ENCODE measurements at places on chromosomes 5 and 9.
A peak's percentile ranks its signal among the peaks of the same experiment; 100 is the strongest.

DNA sequence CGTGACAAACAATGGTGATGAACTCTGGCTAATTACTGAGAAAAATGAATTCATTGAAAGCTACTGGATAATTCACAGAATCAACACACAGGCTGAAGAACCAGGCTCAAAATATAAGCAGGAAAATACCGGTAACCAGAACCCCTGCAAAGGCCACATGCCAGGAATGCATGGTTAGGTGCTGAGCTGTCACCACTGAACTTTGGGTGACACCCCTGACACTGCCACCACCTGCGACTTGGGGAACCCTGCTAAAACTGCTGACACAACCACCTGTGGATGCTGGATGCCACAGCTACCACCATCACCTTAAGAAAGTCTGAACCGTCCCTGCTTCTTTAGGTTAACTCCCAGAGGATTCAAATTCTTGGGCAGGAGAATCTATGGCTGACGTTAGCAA lies 72.0 kb upstream of the NR4A3 start:
- DNase-seq: no peak

DNA sequence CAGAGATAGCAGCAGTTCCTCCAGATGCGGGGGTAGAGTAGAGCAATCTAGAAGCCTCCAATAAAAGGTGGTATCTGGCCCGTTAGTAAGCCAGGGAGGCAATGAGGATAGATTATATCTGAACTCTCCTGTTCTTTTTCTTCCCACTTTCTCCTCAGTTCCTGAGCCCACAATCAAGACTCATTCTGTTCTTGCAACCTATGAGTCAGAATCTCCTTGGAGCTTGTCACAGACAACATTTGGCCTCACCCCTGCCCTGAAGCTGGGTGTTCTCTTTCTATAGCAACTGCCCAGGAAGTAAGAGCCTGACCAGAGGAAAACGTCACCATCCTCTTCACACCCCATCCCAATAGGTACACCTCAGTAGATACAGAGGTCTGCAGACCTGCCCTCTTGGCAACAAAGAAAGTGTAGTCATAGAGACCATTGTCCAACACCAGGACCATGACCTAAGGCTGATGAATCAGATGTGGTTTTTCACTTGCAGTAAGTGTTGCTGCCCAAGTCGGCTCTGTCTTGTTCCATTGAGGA lies 76.3 kb upstream of the PCA3 start:
- peak; percentile 85 for DNase-seq

GRCh38 chr5:79697222-79698170 lies 7.9 kb downstream of the CMYA5 start:
- peak; percentile 56 for DNase-seq

- no peak for DNase-seq
Observed at GRCh38 chr5:57871496-57871895, 388.9 kb upstream of the ACTBL2 start.

- peak; percentile 44 for DNase-seq
Observed at GRCh38 chr5:38831909-38832308, 13.9 kb upstream of the OSMR start.

DNA sequence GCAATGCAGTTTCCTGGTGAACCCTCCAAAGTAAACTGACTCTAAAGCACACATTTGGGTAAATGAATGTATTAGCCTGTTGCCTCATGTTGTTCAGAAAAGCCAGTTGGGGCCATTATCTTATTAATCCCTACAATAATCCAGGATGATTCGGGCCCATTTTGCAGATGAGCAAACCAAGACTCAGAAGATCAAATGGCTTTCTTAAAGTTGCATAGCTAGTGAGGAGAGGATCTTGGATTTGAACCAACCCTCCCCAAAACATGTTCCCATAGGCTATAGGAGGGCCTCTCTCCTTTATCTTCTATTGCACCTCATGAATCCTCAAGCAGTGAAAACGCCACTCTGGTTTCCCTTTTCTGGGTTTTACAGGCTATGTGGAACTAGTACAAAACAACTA lies 267.6 kb upstream of the RFX3 start:
- DNase-seq: no peak

GRCh38 chr9:135144581-135145170 lies 57.2 kb downstream of the OLFM1 start:
- DNase-seq: no peak

- DNase-seq: no peak
Observed at GRCh38 chr9:135204177-135204576, 116.7 kb downstream of the OLFM1 start.

GRCh38 chr5:154371687-154372086 lies 74.1 kb upstream of the SAP30L start:
- DNase-seq: peak; percentile 96

DNA sequence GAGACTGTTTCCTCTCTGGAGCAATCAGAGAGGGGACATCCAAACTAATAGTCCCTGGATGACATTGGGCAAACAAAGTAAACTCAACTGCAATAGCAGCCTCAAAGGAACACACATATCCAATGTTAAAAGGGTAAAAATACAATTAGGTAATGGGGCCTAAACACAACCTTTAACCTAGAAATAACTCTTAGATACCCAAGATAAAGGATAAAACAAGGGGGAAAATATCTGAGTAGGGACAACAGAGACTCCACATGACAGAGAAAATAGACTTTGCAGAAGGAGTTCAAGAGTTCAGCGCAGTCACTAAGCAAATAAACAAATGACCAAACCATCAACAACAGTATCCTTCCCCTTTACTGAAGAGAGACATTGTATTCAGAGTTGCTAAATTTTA lies 149.3 kb downstream of the FBXO4 start:
- DNase-seq: no peak

DNA sequence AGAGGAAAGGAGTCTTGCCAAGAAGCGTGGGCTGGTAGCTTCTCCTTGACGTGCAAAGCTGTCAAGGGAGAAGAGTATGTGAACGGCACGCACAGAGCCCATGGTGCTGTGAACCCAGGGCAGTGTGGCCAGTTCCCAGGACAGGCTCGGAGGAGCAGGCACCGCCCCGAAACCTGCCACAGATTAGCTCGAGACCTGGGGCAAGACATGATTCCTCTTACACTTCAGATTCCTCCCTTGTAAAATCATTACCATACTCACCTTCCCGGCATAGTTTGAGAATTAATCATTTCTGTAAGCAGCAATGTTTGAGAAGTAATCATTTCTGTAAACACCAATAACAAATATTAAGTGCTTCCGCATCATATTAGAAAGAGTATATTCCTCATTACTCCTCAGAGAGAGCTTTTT lies 19.9 kb downstream of the GOLM1 start:
- DNase-seq: no peak

- no peak for DNase-seq
Observed at GRCh38 chr5:155982354-155982753, 344.6 kb upstream of the SGCD start.

GRCh38 chr5:18051953-18052352 lies 417.7 kb downstream of the TAF11L14 start:
- no peak for DNase-seq

DNA sequence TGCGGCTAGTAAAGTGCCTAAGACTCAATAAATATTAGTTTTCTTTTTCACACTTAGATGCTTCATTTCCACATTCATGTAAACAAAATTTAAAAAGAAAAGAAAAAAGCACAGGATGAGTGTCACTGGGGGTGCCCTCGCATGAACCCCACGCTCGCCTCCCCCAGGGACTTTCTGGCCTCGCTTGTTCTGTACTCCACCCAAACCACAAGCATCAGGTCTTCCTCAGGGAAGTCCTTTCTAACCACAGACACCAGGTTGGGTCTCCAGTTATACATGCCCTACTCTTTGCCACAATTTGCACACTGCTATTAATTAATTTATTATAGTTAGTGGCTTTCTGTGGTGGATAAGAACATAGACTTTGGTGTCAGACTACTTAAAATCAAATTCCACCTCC lies 92.4 kb downstream of the RORB start:
- no peak for DNase-seq

GRCh38 chr9:89902450-89903140 lies 297.8 kb downstream of the GADD45G start:
- DNase-seq: no peak

- peak; percentile 80 for DNase-seq
Observed at GRCh38 chr9:95012035-95012708, 285.7 kb downstream of the AOPEP start.

DNA sequence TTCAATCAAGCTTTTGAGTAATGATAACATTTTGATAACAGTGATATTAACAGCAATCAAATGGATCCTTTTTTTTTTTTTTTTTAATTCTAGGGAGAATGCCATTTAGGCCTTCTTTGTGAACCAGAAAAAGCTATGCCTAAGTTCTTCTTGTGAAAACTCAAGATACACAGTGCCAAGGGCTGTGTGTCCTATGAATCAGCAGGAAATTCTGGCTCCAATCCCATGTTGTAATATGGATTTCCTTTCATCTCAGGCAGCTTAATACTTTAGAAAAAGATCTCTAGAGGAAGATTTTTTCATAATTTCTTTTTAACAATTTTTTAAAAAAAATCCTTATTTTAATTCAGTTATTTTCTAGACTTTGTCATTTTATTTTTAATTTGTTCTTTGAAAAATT lies 96.1 kb downstream of the NUDT12 start:
- peak; percentile 66 for DNase-seq

GRCh38 chr9:118109542-118109941 lies 405.3 kb downstream of the TLR4 start:
- no peak for DNase-seq

DNA sequence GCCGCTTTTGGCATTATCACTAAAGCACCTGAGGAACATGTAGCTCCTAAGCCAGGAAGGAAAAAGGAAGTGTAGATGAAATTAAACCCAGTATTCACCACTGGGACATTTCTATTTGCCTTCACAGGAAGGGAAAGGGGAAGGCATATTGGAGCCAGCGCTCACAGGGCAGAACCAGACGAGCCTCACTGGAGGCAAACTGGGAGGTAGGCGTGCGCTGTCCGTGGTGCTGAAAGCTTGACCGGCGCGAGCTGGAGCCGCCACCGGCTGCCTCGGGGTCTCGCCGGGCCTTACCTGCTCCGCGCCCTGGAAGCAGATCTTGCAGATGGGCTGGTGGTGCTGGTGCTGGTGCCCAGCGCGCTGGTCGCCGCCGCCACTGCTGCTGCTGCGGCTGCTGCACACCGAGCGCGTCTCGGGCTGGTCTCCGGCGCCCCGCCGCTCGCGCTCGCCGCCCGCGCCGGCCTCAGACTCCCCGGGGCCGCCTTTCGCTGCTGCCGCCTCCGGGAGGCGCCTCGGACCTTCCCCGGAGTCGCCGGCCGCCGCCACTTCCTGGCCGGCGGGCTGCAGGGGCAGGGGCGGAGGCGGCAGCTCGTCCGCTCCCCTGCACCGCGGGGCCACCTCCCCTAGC lies 732 bp downstream of the MARCHF11 start:
- peak; percentile 7 for DNase-seq

DNA sequence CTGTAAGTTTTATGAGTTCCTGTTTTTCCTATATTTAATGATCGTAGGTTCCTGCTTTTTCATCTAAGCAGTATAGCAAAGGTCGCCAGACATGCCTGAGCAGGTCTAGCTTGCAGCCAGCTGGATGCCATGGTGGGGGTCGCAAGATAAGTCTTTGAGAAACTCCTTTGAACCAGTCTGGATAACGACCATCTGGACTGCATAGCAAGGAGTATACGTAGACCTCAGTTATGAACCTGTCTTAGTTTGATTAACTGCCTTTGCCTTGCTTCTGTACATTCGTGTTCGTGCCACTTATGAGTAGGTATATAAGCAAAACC lies 8.4 kb upstream of the SPATA31E1 start:
- no peak for DNase-seq

DNA sequence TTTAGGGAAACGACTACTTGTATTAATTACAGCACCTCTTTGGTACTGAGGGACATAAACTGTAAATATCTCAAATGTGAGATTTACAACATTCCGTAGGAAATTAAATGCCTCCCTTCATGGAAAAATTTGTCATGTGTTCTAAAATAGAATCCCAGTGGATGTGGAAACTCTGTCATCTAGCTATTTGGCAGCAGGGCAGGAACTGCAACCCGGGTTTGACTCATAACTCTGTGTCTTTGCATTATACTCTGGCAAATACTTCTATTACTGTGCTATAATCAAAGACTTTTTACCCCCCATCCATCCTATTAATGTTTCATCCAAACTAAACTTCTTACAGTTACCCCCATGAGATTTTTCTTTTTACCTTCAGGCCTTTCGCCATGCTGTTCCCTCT lies 6.6 kb downstream of the PLPPR1 start:
- no peak for DNase-seq

- no peak for DNase-seq
Observed at GRCh38 chr5:143762636-143763220, 49.2 kb upstream of the HMHB1 start.

DNA sequence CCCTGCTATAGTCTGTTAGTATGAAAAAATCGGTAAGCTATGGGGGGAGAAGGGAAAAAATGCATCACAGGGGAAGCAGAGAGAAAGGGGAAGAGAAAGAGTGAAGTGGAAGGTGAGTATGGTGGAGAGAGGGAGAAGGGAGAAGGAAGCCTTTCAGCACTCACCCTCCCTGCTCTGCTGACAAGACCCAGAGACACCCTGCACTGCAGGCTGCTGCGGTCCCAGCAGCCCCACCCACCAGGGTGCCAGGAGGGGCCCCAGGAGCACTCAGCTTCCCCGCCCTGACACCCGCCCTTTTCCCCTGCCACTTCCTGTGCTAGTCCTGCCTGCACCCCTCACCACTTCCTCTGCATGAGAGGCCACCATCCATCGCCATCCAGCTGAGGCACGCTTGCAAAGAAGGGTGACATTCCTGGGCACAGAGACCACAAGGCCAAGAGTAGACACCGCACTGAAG lies 12.7 kb downstream of the STK10 start:
- no peak for DNase-seq

DNA sequence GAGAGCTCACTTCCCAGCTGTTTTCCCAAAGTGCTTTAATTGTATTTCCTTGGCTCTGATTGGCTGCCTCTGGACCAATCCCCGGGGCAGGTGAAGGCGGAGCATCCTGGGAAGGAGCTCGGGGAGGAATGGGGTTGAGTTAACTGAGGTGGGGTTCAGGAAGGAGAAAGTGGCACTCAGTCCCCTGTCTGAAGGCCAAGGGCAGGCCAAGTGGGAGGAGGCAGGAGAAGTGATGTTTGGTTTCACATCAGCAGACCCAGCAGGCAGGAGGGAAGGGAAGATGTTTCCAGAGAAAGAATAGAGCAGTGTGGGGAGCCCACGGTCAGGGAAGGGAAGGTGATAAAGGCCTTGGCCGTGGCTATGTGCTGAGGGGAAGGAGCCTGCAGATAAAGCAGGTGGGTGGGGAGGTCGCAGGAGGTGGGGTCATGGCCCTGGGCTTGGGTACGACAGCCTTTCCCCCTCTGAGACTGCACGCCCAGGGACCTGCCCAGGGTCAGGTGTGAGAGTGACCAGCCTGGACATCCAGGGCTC lies 3.1 kb downstream of the TSPAN17 start:
- no peak for DNase-seq

- no peak for DNase-seq
Observed at GRCh38 chr5:146069780-146070099, 35.6 kb downstream of the PLAC8L1 start.
